HCT116 (cell line): ENCODE measurements at places on chromosomes 6 and 20. TPM values are rescaled to one million over a fixed set of nuclear protein-coding genes. Genes with fewer than 3 reads are reported as not detected.

DNA sequence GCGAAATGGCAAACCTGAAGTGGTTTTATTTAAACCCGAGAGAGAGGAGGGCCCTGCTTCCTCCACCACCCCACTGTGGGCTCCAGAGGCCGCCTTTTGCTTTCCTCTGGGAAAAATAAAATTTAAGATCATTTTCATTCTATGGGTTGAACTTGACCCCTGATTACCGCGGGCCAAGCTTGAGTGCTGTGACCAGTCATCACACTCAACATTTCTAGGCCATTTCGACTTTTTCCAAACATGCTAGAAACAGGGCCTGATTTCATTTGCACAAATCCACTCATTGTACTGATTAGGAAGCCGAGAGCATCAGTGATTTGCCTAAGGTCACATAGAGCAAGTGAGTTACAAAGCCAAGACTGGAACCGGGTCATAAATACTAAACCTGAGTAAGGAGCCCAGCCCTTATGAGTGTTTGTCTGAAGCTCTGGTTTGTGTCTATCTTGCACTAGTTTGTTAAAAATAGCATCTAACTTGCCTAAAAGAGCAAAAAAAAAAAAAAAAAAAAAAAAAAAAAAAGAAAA, 179.7 kb downstream of the DLL1 start:
- H3K36me3 ChIP-seq, result no peaks in the 10 kb centered on the region
- H3K4me3 ChIP-seq, result no peak overlapping the region
- H3K27ac ChIP-seq, result no peak overlapping the region
- H3K27me3 ChIP-seq, result no peaks in the 10 kb centered on the region

- no peak overlapping the region for H3K4me3 ChIP-seq
- H3K27me3 ChIP-seq, result peaks cover 4% of the 10 kb centered on the region
- no peaks in the 10 kb centered on the region for H3K4me1 ChIP-seq
Measured at GRCh38 chr20:59820204-59821041, 113.0 kb downstream of the SYCP2 start.

DNA sequence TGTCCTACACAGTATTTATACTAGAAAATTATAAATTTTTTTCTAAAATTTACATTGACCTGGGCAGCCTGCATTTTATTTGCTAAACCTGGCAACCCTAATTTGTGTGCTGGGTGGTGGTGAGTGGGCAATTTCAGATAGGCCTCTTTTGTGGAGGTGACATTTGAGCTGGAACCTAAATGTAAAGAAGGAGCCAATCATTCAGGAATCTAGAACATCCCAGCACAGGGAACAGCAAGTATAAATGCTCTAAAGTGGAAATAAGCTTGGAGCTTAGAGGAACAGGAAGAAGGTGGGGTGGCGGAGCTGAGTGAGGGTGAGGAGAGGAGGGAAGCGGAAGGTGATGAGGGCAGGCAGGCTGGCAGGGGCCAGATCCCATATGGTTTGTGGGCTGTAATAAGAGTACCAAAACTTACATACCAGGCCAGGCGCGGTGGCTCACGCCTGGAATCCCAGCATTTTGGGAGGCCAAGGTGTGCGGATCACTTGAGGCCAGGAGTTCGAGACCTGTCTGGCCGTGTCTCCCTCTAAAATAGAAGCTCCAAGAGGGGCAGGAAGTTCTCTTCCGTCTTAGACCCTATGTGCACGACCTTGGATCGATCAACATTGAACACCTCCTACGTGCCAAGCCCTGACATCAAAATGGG, 549 bp upstream of the CSE1L start:
- H3K4me1 ChIP-seq, result peaks cover 21% of the 10 kb centered on the region
- peak overlapping the region; percentile 82 for H3K27ac ChIP-seq

- no peaks in the 10 kb centered on the region for H3K36me3 ChIP-seq
- DNase-seq, result no peak
- H3K27ac ChIP-seq, result no peak overlapping the region
- no peaks in the 10 kb centered on the region for H3K4me1 ChIP-seq
- H3K27me3 ChIP-seq, result no peaks in the 10 kb centered on the region
Measured at GRCh38 chr6:14309516-14309915, 191.9 kb downstream of the CD83 start.

DEFB123 gene
- total RNA-seq, result not detected

GRCh38 chr6:150451807-150452427, 83.1 kb downstream of the IYD start:
- H3K27ac ChIP-seq, result no peak overlapping the region
- no peaks in the 10 kb centered on the region for H3K27me3 ChIP-seq
- DNase-seq, result no peak
- H3K4me1 ChIP-seq, result no peaks in the 10 kb centered on the region
- no peak overlapping the region for H3K4me3 ChIP-seq
- H3K36me3 ChIP-seq, result no peaks in the 10 kb centered on the region
